ENCODE measurements at places on chromosomes 12 and 14.

DNA sequence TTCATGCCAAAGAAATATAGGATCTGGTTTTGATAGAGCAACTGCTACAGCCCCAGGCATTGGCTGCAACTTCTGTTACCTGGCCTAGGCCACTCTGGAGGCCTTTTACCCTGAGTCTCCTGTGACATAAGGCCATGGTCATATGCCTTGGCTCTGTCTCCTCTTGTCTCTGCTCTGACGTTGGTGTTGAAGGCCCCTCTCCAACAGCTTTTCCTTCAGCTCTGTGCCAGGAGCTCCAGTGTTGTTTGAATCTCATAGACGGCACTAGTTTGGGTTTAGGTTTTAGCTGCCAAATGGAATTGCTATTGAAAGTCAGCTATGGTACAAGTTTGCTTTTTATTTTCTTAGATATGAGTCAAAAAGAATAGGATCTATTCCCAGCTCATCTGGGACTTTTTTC lies 41.1 kb downstream of the TTLL5 start:
- no peak for DNase-seq

DNA sequence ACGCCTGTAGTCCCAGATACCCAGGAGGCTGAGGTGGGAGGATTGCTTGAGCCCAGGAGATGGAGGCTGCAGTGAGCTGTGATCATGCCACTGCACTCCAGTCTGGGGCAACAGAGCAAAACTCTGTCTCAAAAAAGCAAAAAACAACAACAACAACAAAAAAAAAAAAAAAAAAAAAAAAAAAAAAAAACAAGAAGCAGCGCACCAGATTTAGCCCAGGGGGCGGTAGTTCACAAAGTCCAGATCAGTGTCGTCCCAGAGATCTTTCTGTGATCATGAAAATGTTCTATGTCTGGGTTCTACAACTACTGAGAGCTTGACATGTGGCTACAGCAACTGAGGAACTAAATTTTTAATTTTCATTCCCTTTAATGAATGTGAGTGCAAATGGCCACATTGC lies 27.4 kb downstream of the OAS2 start:
- no peak for DNase-seq

DNA sequence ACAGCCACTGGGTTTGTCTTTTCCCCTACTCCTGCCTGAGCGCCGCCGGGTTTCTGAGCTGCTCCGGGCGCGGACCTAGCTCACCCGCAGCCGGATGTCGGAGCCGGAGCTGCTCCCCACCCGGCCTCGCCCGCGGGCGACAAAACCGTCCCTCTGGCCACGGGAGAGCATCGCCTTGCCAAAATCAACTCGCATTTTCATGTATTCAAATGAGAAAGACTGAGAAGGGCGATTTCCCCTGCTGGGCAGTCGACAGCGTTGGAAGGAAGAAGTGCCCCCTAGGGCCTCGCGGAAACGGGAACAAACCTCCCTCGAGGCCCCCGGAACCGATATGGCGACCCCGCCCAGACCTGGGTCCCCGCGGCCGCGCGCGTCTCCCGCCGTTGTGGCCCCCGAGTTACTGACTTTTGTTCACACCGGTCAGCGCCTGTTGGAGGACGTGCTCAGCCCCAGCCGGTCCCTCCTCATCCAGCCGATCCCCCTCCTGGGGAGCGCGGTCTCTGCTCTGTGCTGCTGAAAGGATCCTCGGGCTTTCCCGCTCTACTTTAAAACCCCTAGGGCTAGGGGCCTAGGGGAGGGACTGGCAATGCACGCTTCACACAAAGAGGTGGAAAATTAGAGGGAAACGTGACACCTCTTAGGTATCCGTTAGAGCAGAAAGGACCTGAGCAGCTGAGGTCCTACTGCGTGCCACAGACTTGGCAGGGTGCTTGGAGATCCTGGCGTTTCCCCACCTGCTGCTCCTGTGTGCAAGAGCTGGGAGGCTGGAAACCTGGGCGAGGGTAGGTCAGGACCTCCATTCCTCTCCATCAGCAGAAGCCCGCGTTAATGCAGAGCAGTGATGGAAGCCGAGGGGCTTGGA lies 4.3 kb downstream of the TTC6 start:
- no peak for DNase-seq

GRCh38 chr12:102765736-102766135 lies 151.3 kb downstream of the PAH start:
- no peak for DNase-seq

- DNase-seq = no peak
Observed at GRCh38 chr12:82690006-82690405, 3.3 kb downstream of the TMTC2 start.
